ENCODE measurements at places on chromosomes 12 and 14.

- DNase-seq, result no peak
These were observed 38.8 kb downstream of the CBX5 start for GRCh38 chr12:54240971-54241588.

DNA sequence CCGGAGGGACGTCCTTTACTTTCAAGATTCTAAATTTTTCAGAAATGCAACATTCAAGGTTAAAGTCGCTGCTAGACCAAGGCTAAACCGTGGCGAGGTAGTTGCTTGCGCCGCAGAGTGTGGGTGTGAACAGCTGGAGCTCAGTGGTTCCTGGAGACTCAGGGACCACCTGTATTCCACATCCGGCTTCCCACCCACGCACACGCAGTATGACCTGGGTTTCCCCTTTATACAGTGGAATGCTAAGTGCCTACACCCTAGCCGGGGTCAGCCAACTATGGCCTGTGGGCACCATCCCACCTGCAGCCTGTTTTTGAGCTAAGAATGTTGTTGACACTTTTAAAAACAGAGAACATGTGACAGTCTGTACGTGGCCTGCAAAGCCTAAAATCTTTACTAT is 42.9 kb upstream of the TESC start:
- DNase-seq, result no peak

DNA sequence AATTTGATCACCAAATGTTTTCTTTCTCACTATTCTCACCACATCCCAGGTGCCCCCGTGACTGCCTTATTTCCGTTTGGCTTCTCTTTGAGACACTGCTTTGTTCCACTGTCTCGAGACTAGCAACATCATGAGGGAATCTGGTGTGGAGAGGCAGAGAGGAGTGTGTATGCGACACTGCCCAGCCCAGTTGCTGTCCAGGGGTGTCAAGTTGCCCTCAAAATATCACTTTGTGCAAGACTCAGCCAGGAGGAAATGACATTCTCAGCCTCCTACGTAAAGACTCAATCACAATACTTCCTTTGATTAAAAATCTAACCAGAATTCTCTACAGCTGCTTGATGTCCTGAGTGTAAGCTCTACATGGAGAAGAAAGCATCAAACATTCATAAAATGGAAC is 48.2 kb upstream of the EEA1 start:
- DNase-seq, result no peak

GRCh38 chr12:132160016-132160415 is 15.8 kb downstream of the NOC4L start:
- no peak for DNase-seq

DNA sequence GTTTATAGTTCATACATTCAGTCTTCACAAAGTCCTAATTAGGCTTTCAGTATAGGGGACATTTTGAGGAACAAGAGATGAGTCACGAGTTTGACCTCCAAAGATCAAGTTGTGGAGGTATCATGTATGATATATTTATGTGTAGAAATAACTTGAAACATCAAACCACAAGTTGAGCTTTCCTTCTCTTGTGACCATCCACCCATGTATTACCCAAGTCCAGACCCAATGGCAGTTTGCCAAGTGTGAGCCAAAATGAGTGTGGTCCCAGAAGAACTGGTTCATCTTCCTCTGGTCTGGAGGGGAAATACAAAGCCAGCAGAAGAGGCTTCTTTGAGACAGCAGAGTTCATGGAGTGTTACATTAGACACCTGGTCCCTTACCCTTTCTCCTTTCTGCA is 104.9 kb downstream of the ATP23 start:
- DNase-seq, result no peak

DNA sequence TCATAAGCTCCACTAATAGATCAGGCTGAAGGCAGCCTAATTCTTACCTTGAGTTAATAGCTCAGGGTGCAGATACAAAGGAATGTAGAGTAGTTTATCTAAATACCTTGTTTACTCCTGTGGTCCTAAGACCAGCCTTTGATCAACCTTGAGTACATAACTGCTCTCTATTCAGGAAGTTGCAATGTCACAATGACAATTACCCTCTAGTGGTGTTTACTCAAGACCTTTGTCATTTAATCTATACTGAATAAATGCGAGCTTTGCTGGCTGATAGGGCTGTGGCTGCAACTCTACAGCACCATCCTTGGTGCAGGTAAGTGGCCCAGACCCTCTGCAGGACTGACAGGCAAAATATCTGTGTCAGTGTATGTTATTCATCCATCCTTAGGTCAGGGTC is 282.7 kb downstream of the ATXN7L3B start:
- DNase-seq, result no peak

DNA sequence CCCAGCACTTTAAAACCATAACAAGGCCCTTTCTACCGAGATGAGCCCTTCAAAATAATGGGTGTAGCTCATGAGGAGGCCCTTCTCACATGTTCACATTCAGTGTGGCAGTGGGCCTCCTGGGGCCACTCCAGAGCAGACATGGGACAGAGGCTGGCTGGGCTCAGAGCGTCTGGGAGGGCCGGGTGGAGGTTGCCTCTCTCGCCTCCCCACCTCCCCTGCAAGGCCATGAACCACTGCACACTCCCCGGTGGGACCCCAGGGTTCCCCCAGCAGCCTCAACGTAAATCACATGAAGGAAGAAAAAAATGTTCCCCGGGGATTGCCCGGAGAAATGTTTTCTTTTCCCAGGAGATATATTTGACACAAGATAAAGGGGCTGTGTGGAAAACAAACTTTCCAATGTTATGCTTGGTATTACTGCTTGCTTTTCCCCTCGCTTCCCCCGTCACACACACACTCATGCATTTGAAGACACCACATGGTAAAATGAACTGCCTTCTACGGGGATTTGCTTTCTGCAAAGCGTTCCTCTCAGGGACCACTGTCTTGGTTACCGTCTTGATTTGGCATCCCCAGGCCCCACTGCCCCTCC is 190.7 kb upstream of the CCND2 start:
- no peak for DNase-seq

- DNase-seq, result no peak
These were observed 172.2 kb upstream of the PRICKLE1 start for GRCh38 chr12:42761601-42762350.

DNA sequence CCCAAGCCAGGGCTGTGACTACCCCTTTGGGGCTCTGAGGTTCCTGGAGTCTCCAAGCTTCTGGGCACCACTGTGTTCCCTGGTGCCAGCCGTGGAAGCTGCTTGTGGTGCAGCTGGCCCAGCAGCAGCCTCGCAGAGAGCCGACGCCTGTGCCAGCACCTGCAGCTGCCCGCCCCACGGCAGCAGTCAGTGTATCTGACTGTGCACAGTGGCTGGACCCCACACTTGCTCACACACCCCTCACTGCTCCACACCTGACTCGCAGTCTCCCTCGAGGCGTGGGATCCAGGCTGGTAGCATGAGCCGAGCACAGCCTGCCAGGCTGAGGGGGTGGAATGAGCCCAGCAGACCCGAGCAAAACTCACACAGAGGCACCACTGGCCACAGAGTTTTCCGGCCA is 325.2 kb downstream of the PCNX1 start:
- DNase-seq, result no peak

GRCh38 chr14:79483477-79484388 is 727.6 kb downstream of the DIO2 start:
- peak; percentile 9 for DNase-seq

DNA sequence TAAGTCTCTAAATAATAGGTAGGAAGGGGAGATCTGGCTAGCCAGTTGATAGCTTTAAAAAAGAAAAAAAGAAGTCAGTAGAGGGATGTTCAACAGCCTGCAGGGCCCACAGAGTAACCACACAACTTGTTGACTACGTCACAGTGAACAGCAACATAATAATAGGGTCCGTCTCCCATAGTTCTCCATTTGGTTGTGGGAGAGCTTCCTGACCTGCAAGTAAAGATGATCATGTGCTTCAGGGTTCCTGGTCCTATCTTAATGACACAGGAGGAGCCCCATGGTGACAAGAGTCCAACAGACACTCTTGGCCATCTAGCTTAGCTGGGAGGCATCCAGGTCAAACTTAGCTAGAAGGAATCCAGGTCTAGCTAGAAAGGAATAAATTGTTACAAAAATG is 36.2 kb downstream of the FGD6 start:
- no peak for DNase-seq

- no peak for DNase-seq
These were observed 16.7 kb downstream of the CLSTN3 start for GRCh38 chr12:7146906-7147305.

DNA sequence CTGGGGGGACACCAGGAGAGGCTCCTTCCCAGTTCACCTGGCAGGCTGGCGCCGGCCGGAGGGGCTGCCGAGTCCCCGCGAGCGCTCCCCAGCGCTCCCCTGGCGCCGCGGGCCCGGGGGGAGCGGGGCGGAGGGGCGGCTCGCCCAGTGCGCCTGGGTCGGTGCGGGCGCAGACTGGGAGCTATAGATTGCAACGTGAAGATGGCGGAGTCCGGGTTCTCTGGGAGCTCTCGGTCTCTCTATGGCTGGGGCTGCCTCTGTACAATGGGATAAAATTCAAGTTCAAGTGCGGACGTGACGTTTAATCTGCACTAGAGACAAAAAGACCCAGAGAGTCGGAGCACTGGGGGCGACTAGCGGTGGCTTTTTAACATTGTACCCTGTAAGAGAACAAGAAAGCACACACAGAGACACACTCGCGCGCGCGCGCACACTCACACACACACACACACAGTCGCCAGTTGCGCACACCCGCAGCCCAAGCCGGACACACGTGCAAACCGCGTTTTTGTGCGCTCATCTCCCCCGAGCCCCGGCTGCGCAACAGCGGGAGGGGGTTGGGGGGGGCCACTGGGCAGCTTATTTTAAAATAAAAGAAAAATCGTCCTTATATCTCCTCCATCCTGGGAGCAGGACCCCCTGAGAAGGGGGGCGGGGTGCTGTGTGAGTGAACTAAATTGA is at the start of gene BCL11B:
Gene BCL11B (minus strand): TSS at position 247 of the 681 bp plus-strand sequence. CDS start 979 bp downstream, outside the sequence.
- peak; percentile 81 for DNase-seq

- DNase-seq, result no peak
These were observed 7.4 kb upstream of the MYH7 start for GRCh38 chr14:23442721-23443356.

- DNase-seq, result no peak
These were observed 21.4 kb upstream of the CEP170B start for GRCh38 chr14:104843442-104844305.

DNA sequence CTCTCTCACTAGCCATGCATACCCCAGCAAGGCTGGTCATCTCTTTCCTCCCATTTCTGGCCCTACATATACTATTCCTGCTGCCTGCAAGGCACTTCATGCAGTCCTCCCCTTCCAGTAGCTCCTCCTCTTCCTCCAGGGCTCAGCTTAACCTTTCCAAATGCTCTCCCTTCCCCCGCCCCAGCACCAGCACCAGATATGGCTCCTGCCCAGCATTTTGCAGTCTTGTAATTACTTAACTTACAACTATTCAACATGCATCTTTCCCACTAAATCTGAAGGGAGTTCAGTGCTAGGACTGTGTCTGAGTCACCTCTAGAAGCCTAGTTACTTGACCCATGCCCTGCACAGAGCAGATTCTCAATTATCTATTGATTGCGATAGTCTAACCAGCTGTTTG is 1.8 kb upstream of the FBXO21 start:
- DNase-seq, result no peak

- no peak for DNase-seq
These were observed 105.4 kb upstream of the CNTN1 start for GRCh38 chr12:40586823-40587222.

DNA sequence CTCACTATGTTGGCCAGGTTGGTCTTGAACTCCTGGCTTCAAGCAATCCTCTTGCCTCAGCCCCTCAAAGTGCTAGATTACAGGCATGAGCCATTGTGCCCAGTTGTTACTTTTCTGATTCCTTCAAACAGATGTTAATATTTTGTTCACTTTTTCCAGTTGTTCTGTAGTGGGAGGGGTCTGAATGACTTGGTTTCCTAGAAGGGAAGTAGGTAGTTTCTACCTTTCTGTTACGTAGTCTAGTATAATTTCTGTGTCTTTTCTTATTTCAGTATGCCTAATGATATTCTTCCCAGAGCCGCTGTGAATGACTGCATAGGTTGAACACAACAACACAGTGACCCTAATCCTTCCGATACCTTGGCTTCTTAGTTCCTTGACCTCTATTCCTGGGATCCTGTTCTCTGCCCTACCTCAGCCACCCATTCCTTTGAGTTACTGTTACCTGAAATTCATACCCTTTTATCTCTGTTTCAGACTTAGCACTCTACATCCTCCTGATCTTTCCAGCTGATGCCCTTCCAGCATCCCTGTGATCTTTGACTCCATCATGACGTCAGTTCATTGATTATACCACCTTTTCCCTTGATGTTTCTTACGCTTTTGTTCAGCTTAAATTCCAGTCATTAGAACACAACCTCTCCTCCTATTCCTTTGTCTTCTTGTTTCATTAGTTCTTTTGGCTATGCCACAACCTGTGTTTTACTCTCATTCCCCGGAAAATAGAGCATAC is 33.3 kb downstream of the RCOR1 start:
- DNase-seq, result no peak

DNA sequence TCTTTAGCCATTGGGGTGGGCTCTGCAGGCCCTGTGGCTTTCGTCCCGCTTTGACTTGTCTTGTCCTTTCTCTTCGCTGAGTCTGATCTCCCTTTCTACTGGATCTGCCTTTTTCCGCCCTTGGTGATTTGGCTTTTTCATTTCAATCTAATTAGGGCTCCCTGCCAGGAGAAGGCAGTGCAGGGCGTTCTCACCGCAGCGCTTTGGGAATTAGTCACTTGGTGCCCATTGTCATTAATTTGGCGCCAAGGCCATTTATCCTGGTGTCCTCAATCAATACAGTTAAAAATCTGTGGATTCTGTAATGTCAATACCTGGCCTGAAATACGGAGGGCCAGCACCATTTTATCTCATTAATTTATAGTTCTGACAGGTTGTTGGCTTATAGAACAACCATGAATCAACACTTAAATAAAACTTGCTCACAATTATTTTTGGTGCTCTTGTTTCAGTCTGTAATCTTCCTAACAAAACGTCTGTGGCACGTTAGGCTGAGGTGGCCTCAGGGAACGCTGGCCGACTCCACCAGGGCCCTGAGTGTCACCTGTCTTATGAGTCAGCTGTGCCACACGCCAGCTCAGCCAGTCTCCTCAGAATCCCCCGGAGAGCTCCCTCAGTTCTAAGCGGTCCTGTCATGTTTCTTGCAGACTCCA is 115.7 kb downstream of the BEGAIN start:
- DNase-seq, result no peak

- no peak for DNase-seq
These were observed 9.5 kb downstream of the REM2 start for GRCh38 chr14:22892488-22892887.

DNA sequence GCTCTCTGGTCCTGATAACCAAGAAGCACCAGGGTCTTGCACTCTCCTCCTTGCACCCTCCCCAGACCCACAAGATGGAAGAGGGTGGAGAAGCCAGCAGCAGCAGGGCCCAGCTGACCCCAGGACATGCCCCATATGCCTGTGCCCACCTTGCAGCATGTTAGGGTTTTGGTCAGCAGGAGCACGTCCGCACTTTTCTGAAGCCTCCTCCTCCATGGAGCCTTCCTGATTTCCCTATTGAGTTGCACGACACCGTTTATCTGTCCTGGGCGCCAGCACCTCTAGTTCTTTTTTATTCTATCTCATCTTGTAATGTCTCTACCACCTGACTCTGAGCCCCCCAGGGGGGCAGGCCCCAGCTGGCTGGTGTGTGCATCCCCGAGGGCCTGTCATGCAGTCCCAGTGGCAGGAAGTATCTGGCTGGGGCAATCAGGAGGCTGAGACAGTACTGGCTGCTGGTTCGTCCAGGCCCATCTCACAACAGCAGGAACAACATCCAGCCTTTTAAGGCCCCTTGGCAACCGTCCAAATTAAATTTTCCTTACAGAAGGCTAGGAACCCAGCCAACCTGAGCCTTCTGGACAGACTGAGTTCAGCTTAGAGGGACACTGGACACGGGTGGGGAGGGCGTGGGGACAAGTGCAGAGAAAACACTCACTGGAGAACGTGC is 39.6 kb downstream of the CCDC85C start:
- DNase-seq, result peak; percentile 78

- DNase-seq, result no peak
These were observed 32.2 kb upstream of the DCD start for GRCh38 chr12:54680374-54680773.

Measured in astrocyte of the cerebellum (primary cell).